ENCODE measurements at places on chromosomes 1 and 21.

DNA sequence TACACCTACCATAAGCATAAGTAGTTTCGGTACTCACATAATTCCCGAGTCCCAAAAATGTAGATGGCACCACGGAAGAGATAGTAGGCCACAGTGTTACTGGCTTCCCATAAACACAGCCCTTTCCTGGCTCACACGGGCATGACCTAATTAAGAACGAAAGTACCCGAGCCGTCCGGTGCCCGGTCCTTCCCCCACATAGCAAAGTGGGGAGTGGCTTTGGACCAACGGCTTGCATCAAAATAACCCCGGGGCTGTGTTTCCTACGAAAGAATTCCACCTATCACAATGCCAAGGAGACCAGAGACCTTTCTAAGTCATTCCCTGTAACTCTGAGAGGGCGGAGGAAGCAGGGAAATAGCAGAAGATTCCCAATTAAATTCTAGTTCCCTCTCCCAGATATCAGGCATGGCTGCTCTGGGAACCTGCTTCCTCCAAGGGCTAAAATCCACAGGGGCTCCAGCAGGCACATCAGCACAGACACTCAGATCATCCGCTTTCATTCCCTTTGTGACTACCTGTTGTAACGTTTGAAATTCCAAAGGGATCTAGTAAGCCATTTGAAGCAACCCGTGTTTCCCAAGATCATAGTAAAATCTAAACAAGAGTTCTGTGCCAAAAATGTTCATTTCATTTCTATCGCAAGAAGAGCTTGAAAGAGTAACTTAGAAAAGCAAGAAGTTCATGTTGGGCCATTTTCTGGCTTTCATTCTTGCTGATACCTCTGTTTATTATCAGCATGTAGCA lies at the start of gene TMPRSS3:
TMPRSS3 (minus strand) TSS at position 148 of the 747 bp plus-strand sequence. CDS start 635 bp downstream, outside the sequence.
- DNase-seq: no peak

DNA sequence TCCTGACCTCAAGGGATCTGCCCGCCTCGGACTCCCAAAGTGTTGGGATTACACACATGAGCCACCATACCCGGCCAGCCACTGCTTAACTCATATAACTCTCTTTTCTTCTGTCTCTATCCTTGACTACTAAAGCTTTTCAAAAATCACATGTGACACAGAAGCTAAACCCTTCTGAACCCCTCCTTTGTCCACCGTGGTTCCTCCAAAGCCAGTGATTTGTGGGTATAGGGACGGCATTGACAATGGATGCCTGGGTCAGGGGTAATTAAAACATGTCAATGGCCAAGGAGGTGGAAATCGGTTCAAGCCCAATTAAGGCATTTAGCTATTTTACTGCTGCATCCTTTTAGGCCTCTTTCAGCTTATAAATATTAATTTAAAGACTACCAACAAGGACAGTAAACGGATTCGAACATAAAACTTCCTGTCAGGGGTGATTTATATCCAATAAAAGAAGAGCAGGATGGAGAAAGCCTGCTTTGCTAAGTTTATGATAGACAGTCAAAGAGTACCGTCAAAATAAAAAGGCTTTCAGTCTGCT lies 242.3 kb downstream of the GPATCH2 start:
- DNase-seq: no peak

- no peak for DNase-seq
Observed at GRCh38 chr1:94280541-94280940, 43.2 kb upstream of the ARHGAP29 start.

- no peak for DNase-seq
Observed at GRCh38 chr1:55700359-55701130, 485.4 kb upstream of the USP24 start.

DNA sequence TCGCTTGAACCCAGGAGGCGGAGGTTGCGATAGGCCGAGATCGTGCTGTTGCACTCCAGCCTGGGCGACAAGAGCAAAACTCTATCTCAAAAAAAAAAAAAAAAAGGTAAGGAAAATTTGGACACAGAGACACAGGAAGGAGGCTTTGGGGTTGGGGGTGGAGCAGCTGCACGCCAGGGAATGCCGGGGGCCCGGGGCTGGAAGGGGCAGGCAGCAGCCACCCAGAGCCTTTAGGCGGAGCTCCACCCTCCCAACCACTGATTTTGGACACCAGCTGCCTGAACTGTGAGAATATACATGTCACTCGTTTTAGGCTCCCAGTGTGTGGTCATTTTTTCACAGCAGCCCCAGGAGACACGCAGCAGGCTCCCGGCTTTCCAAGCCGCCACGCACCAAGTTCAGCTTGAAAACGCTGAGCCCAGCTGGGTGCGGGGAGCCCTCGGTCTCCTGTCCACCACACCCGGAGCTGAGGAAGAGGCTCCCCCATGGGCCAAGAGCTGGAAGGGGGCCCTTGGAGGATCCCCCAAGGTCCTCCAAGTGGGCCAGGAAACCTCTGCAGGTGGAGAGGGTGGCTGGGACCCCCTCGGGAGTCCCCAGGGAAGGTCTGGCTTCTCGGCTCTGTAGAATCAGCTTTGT lies 5.9 kb upstream of the FAAP20 start:
- no peak for DNase-seq

- no peak for DNase-seq
Observed at GRCh38 chr1:54706419-54706818, 9.2 kb upstream of the TTC4 start.

- DNase-seq: no peak
Observed at GRCh38 chr1:190273161-190273560, 204.5 kb downstream of the BRINP3 start.

DNA sequence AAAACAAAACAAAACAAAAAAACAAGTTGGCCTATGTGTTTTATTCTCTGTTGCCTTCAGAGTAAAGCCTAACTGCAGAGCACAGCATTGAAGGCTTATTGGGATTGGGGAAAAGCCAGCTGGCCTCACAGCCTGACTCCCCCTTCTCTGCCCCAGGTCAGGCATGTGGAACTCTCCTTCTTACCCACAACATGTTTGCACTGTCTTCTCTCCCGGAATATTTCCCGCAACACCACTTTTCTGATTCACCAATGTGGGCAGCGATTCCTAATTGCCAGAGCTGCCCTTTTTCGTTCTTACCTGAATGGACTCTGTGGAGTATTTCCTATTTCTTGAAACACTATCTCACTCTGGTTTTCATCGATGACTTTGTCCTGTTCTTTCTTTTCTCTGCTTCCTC lies 2.8 kb upstream of the TARBP1 start:
- no peak for DNase-seq

GRCh38 chr1:39086865-39087409 lies 60.8 kb downstream of the NDUFS5 start:
- no peak for DNase-seq

GRCh38 chr1:107698161-107698560 lies 266.8 kb downstream of the VAV3 start:
- no peak for DNase-seq

DNA sequence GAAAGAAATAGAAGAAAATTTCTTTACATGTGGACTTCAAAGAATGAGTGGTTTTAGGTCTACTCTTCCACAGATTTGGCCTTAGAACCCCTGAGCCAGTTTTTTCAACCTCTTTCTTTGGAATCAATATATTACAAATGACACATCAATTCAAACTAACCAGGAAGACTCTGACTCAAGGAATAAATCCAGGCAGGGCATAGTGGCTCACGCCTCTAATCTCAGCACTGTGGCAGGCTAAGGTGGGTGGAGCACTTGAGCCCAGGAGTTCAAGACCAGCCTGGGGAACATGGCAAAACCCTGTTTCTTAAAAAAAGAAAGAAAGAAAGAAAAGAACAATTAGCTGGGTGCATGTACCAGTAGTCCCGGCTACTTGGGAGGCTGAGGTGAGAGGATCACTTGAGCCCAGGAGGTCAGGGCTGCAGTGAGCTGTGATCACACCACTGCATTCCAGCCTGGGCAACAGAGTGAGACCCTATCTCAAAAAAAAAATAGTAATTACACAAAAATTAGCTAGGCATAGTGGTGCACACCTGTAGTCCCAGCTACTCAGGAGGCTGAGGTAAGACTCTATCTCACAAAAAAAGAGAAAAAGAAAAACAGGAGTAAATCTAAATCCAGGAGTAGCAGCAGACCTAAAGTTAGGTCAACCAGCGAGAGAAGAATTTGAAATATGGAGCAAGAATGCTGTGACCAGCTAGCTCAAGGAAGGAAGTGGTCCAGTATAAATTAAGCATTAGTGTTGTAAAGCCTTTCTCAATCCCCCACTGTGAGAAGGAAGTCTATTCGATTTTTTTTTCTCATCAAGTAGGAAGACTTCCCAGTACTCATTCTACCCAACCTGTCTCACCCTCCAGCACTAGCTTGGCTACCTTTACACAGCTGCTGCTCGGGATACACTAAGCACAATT lies 1.9 kb downstream of the SORT1 start:
- DNase-seq: no peak

All from stimulated activated CD8-positive, alpha-beta memory T cell treated with anti-CD3 and anti-CD28 coated beads, Interleukin-2, amount 100 ng/mL, for 1 hour (primary cell).